ENCODE measurements at places on chromosomes 2 and 18. TPM values are rescaled to one million over a fixed set of nuclear protein-coding genes. Genes with fewer than 3 reads are reported as not detected.
A peak's percentile ranks its signal among the peaks of the same experiment; 100 is the strongest.

WNT10A gene
- total RNA-seq: 1.5 TPM

DNA sequence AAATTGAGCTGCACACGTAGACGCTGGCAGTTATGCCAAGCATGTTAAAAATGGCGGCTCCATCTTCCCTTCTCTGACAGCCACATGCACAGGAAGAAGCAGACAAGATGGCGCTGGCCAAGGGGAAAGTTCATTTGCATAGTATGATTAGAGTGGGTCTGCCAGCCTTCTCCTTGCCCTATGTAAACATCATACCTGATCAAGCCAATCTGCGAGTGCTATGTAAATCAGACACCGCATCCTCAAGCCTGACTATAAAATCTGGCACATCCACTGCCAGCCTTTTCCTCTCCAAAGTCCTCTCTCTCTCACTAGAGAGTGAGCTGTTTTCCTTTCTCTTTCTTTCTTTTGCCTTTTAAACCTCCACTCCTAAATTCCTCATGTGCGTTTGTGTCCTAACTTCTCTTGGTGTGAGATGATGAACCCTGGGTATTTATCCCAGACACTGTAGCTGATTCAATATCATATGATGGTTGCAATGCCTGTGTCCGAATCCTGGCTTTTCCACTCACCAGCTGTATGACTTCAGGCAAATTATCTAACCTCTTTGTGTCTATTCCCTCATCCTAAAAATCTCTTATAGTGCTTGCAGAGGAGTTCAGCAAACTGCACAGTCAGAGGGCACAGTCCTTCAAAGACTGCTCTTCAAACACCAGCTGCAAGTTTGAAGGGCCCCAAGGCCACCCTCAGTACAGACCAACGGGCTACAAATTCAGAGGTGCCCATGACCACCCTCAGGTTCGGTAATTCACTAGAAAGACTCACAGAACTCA lies 39.3 kb upstream of the ITSN2 start:
- DNase-seq: no peak

DNA sequence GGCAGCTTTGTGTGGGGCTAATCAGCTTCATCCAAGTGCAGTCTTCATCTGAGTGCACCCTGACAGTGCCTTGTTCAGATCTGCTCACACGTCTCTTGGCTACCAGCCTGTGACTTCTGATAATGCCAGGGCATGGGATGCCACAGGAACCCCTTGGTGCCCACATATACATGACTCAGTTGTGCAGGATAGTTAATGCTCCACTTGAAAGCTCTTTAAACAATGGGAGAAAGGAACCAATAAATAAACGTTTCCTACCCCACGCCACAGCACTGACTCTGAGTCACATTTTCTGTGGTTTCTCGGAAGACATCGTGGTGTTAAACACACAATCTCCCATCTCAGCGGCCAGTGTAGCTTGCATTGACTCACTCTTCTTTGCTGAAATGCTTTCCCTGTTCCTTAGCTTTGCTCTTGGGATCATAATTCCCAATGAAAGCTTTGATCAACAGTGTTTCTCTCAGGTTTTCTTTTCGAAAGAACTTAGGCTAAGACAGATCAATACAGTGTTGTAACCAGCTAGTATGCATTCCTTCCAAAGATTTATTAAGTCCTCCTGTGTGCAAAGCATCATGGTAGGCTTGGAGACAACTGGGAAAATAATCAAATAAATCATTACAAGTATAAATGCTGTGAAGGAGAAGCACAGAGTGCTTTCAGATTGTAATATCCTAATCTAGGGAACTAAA lies 142.0 kb downstream of the COPS8 start:
- peak; percentile 97 for DNase-seq

MTERF4 gene
- total RNA-seq: 39.0 TPM
